ELR (cell line): ENCODE measurements at places on chromosomes 16 and 17.
A peak's percentile ranks its signal among the peaks of the same experiment; 100 is the strongest.

DNA sequence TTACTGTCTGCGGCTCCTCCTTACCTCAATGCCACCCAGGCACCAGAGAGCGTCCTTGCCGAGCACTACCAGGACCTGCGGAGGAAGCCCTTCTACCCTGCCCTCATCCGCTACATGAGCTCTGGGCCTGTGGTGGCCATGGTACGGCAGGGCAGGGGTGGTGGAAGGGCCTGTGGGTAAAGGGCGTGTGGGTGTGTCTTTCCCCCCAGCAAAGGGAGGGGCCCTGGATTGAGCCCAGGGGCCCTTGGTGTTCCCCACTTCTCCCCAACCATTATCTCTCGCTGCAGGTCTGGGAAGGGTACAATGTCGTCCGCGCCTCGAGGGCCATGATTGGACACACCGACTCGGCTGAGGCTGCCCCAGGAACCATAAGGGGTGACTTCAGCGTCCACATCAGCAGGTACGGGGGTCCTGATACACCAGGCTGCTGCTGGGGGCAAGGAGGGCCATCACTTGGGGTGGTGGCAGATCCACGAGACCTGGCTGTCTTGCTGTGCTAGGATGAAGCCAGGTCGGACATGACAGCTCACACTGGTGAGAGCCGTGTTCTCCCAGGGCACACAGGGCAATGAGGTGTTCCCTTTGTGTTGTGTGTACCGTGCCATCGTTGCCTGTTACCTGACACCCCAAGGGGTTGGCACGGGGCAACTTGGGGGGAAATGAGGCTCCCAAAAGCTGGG is 2.2 kb upstream of the DECR2 start:
- no peak for DNase-seq

GRCh38 chr17:79983456-79983855 is 52.2 kb downstream of the TBC1D16 start:
- DNase-seq = no peak

- peak; percentile 80 for DNase-seq
Observed at GRCh38 chr17:62703776-62704380, 76.4 kb downstream of the MRC2 start.

DNA sequence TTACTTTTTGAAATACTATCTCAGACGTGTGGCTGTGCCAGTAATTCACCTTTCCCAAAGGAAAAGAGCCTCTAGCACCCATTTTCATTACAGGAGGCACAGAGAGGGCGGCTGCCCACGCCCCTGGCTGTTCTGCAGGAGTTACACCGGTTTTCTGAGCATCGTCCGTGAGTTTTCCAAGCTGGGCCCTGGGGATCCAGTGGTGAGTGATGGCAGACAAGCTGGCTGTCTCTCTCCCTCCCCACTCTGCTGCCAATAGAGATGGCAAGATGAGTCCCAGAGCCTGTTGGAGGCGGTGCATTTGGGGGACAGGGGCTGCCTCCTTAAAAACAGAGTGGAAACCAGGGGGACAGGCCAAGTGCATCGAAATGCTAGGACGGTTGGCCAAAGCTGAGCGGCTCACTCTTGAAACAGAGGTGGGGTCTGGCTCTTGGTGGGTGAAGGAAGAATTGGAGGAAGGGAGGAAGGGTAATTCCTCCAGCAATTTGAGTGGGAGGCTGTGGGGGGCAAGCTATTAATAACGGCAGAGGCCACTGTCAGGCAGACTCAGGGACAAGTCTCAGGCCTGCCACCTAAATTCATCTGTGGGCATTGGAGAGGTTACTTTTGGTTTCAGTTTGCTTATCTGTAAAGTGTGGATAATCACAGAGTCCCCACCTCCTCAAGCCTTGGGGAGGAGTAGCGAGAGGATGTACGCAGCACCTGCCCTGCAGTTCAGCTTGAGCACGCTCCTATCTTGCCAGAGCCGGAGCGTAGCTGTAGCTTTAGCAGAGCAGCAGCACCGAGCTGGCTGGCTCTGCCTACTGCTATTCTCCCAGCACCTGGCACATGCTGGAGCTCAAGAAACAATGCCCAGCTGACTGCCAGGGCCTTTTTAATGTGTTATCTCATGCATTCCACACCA is 7.5 kb upstream of the NOS2 start:
- DNase-seq = no peak

DNA sequence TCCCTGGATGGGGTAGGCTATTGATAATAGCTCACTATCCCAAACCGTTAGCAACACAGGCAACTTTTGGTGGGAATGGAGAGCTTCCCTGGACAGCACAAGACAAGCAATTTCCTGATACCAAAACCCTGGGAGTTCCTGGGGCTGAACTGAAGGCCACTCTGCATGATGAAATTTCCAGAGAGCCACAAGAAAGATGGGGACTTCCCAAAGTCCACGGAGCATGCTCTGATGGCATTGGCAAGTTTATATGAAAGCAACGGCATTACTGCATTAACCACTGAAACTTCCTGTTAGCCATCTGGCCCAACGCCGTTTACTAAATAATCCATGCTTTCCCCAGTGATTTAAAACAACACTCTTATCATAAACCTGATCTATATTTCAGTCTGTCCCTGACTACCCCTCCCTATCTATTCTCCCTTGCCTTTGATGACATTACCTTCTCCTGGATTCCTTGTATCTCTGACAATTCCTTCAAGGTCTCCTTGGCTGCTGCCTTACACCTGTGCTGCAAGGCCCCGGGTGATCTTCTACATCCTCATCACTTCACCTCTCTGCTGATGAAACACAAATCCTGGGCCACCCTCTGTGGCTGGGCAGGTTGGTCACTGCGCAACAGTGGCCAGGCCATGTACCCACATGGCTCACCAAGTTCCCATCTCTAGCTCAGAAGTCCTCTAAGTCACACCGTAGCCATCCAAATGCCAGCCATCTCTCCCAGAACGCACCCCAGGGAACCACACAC is 108.5 kb upstream of the RCVRN start:
- DNase-seq = peak; percentile 12

- peak; percentile 22 for DNase-seq
Observed at GRCh38 chr16:22813223-22813947, 577 bp upstream of the HS3ST2 start.

GRCh38 chr16:84810518-84811273 is 9.1 kb upstream of the CRISPLD2 start:
- peak; percentile 67 for DNase-seq

DNA sequence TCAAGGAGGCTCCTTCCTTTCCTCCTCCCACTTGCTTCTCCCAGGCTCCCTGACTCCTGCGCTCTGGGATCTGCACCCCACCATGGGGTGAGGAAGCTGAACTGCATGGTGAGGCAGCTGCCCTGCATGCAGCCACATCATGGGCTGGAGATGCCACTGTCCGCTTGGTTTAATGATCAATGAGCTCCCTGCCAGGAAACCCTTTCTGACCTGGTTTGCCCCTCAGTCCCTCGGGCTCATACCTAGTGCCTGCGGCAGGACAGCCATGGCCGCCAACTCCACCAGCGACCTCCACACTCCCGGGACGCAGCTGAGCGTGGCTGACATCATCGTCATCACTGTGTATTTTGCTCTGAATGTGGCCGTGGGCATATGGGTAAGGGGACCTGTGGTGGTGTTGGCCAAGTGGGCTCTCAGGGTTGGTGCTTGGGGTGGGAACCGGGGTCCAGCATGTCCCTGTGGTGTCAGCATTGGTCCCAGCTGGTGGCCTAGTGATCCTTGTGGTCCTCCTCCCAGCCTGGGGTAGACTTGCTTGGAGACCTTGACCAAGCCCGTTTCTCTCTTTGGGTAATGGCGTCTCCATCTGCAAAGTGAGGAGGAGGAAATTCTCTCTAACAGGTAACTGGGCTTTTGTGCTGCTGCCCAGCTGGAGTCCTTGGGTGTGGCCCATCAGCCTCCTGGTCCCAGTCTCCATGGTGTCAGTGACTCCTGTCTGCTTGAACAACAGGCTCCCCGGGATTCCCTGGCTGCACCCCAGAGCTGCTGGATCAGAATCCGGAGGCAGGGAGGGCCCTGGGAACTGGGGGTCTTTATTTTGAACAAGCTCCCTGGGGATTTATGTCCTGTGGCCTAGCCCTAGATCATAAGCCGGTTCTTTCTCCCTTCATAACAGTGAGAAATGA is at the start of gene SLC5A10:
TSS of gene SLC5A10 (plus strand) at position 225 of the 902 bp plus-strand sequence. CDS start at position 266, 41 bp downstream.
- DNase-seq = peak; percentile 47

GRCh38 chr17:46788796-46789195 is 29.7 kb downstream of the WNT3 start:
- DNase-seq = no peak

DNA sequence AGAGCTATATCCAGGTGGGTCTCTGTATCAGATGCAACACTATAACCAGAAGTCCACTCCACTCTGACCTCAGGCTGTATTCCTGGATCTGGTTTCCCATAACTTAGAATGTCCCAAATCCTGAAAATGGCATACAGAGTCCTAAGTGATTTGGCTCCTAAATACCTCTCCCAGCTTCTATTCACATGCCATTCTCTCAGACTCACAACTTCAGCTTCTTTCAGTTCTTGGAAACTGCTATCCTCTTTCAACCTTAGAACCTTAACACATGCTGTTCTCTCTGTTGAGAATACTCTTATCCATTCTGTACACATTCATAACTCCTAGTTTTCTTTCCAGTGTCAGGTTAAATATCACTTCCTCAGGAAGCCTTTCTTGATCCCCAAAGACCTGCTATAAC is 132.0 kb downstream of the BRIP1 start:
- DNase-seq = no peak

- no peak for DNase-seq
Observed at GRCh38 chr16:81163671-81164070, 67.5 kb upstream of the GCSH start.

GRCh38 chr16:82960918-82961317 is 334.1 kb downstream of the CDH13 start:
- no peak for DNase-seq

DNA sequence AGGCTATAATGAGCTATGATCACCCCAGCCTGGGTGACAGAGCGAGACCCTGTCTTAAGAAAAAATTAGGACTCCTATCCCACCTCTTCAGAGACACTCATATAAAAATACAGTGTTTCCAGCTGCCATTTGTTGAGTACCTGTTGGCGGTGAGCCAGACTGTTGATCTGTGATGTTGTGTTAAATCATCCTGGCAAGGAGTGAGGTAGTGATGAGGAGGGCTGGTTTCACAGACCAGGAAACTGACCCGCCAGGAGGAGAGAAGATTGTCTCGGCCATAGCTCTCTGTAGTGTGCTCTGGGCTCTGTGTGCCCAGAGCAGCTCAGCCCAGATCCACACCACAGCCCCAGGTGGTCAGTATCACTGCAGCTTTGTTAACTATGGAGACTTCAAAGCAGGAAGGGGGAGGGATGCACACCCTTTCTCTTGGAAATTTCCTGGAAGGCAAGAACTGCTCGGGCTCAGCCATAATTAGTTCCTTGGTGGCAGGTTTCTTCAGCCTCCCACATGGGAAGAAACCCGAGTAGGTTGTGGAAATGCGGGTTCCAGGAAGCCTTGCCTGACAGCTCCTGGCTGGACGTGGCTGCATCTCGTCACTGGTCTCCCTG is 343.0 kb downstream of the SNX29 start:
- peak; percentile 5 for DNase-seq

- no peak for DNase-seq
Observed at GRCh38 chr16:66258916-66259845, 107.3 kb upstream of the CDH5 start.

- no peak for DNase-seq
Observed at GRCh38 chr17:40563220-40564052, 1.8 kb downstream of the CCR7 start.

DNA sequence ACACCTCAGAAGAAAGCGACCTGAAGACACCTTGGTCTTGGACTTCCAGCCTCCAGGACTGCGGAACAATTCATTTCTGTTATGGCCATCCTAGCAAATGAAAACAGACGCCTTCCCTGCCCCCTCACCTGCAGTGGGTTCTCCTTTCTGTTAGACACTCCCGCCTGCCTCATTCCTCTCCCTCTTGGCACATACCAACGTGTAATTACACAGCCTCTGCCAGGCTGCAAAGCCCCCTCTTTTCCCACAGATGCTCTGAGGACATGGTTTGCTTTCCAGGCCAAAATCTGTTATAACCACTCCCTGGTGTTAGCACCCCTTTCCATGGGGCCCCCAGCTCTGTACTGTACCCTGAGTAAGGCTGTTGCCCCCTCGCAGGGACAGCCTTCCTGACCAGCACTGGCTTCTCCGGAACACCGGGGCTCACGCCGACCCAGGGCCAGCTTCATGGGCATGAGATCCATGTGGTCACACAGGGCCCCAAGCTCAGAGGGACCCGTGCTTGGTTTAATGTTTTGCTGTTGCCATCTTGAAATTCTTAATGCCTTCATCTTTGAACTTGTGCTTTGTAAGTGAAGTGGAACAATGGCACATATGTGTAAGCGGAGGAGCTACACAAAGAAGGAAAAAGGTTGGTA is 64.1 kb downstream of the SDK2 start:
- DNase-seq = no peak

DNA sequence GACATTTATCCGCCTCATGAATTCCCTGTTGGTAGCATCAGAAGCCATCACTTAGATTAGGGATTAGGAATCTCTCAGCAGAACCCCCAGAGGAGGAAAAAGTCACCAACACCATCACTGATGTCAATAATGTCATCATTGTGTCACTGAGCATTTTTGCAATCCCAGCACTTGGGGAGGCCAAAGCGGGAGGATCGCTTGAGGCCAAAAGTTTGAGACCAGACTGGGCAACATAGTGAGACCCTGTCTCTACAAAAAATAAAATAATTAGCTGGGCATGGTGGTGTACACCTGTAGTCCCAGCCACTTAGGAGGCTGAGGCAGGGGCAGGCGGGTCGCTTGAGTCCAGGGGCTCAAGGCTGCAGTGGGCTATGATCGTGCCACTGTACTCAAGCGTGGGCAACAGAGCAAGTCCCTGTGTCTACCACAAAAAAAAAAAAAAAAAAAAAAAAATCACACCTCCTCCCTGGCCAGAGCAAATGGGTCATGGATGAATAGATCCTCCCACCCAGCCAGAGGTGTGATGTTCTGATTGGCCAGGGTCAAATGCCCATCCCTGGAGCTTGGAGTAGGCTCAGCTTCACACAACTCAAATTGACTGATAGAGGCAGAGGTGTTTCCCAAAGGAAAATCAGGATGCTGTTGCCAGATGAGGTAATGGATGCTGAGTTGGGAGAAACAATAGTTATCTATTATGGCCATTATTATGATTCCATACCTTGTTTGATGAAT is 31.6 kb downstream of the VWA3A start:
- DNase-seq = no peak

DNA sequence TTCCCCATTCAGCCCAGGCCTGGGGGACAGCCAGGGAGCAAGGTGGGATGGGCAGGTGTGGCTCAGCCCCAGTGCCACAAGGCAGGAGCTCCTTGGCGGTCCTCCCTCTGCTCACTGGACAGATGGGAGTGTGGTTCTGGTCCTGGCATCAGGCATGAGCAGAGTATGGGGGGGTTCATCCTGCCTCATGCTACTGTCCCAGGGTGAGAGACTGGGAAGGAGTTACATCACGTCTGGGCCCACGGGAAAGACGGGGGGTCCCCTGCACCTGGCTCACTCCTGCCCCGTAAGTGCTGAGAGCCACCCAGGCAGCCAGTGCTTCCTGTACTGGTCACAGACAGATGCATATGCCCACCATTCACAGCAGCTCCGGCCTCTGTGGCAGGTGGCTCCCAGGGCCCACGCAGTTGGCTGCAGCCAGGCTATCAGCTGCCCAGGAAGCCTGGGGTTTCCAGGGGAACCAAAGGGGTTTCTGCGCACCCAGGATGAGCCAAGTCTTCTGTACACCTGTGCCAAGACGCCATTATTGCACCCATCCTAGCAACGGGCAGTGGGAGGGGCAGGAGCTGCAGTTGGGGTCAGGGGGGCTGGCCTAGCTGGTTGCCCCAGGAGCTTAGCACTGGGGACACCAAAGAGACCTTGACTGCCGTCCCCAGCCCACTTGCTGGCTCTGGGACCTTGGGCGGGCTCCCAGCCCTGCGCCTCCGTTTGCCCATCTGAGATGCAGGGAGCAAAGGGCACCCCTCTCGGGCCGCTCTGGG is 1.9 kb downstream of the BAIAP3 start:
- DNase-seq = no peak

- DNase-seq = no peak
Observed at GRCh38 chr16:77330332-77331042, 104.3 kb downstream of the ADAMTS18 start.
